ENCODE measurements at places on chromosomes 2 and 18.

DNA sequence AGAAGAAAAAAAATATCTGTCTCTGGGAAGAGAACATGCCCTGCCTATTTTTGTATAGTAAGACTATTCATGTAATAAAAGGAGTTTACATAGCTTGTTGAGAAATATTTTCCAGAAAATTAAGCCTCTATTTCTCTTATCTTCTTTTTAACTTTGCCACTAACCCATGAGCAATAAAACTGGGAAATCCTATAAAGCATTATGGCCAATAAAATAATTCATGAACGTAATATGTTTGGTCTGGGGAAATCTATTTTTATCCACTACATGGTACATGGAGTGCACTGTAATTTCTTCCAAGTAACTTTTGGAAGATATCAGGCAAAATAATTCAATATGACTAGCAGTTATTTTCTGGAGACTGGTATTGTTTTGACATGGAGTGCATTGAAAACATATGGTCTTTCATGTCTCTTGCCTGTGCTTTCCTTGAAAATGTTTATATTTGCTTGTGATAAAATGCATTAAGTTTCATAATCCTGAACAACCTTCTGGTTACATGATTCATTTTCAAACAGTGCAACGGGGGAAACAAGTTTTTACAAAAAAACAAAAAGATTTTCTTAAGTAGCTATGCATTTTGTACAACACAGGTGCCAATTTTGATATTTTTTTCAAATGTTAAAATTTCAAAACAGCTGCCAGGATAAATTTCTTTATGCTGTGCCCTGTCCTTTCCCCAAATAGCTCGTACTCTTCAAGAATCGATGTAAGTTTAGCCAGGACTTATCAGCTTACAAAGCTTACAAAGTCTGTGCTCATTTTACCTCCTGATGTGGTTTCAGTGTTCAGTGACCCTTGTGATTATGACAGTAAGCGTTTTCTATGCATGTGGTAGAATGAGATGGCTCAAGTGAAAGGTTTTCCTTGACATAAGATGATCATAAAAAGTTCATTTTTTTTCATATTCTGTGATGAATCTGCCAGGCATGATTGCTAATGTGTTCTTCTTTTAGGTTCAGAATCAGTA is 194.5 kb downstream of the UBE2E3 start:
- no peak for DNase-seq

DNA sequence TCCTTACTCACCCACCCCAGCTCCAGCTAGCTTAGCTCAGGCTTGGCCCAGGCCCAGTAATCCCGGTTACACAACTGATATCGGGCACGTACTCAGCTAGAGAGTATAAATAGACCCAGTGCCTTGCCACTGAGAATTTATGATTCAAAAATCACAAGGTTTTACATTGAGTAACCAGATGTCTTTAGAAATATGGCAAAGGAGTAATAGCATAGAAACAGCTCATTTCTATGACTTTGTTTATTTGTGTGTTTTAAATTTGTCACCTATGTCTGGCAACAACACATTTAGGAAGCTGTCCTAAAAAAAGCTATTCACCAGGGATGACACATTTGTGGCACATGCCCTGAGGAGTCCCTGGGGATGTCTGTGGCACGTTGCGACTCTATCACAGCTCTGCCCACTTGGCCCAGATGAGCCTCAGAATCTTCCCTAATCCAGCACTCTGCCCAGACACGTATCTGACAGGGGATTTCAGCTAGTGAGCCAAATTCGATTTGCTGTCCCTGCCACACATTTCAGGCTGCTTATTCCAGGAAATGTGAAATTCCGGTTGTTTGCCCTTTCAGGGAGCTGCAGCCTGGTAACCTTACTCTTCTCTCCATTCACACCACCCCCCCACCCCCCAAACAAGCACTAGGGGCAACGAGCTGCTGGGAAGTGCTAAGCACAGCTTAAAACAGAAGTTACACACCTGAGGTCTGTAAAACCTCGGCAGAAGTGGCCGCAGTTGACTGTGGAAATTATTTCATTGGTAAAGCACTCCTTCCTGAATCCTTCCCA is 85.4 kb upstream of the ZCCHC2 start:
- no peak for DNase-seq

DNA sequence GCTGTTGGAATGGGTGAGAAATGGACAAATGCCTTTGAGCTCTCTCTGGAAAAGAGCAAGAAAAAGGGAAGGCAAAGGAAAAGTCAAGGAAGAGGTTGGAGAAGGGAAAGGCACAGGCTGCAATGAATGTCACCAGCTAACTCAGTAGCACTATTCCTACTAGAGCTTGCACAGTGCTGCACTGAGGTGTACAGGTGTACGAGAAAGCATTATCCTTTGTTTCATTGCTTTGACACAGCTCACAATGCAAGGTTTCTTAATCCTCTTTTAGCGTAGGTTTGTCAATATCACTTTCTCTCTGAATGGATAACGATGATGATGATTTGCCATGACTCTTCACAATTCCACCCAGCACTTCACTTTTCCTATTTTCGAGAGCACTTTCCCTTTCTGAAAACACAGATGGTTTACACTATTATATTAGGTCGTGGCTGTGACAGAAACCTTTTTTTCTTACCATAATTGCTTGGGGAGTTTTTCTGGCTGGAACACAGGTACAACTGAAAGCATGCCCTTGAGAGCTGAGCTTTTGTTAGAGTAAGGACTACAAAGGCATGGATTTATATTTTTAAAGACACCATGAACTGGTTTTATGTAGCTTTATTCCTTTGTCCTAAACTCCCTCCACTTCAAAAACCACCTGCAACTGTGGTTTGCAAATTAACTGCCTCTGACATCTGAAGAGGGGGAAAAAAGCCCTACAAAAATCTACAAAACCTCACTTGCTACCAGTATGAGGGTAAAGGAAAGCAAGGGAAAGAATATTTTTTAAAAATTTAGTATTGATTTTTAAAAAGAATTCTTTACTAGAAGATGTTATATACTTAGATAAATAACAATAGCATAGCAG is 265.5 kb downstream of the TGIF1 start:
- no peak for DNase-seq

DNA sequence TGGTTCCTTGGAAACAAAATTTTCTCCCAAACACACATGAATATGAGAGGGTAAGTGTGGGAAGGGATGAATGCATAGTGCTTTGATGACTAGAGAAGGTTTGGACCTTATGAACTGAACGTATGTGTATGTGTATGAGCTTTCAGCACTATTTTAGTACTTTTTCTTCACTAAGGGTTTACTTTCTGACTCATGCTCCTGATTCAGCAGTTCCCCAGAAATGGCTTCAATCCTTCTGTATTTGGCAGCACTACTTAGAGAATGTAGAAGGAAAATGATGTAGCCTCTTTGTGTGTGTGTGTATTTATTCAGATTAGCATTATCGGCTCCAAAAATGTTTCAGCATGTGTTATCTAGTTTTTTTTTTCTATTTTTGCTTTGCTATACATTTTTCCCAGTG is 22.2 kb downstream of the KCNJ3 start:
- no peak for DNase-seq

GRCh38 chr2:128787616-128788015 is 468.9 kb upstream of the HS6ST1 start:
- no peak for DNase-seq

DNA sequence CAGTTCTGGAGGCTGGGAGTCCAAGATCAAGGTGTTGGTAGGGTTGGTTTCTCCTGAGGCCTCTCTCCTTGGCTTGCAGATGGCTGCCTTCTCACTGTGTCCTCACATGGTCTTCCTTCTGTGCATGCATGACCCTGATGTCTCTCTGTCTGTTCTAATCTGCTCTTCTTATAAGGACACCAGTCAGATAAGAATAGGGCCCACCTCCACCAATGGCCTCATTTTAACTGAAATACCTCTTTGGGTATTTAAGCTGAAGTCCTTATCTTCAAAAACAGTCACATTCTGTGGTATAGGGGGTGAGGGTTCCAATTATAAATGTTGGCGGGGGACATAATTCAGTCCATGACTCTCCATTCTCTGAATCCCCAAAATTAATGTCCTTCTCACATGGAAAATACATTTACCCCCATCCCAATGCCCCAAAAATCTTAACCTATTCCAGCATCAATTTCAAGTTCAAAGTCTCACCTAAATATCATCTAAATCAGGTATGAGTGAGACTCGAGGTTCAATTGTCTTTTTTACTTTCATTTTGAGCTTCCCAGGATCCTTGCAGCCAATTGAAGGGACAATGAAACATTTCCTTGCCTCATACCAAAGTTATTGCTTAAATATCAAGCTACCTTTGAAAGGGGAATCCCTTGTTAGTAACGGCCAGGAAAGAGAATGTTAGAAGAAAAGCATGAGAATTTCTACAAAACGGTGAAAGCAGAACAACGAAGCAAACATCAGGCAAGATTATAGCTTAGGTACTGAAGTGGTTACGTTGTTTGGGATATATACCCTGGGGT is 20.6 kb upstream of the CNOT11 start:
- DNase-seq: no peak

DNA sequence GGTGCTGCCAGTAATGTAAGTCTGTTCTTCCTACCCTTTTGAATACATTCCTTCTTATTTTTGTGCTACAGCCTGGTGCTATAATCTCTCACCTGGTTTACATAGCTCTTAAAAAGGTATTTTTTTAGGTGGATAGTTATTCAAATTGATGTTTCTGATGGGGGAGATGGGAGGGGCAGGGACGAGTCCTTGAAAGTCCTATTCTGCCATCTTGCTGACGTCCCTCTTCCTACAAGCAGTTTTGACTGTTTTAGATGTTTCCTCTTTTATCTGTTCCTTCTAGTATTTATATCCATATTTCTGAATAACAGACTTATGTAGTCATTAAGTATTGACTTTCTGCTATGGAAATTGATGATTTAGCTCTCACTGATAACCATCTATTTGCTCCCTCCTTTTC is 256.4 kb downstream of the KIAA1328 start:
- DNase-seq: no peak

GRCh38 chr2:67892339-67892846 is 170.4 kb downstream of the C1D start:
- DNase-seq: no peak

DNA sequence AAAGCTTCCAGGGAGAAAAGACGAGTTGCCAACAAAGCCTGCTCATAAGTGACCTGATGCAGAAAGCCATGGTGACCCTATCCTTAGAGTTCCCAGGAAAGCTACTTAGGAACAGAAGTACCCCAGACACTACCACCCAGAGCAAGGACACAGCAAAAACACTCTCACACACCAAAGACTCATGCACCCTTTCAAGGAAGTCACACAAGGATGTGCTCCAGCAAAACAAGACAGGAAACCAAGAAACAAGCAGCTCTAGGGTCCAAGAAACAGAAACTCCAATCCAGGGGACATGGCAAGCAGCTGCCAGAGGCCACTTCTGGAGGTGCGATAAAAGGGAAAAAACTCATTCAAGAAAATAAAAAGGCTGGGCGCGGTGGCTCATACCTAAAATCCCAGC is 5.7 kb downstream of the KIF1A start:
- DNase-seq: no peak

- no peak for DNase-seq
These were observed 253.9 kb upstream of the CNTNAP5 start for GRCh38 chr2:123770996-123771720.

DNA sequence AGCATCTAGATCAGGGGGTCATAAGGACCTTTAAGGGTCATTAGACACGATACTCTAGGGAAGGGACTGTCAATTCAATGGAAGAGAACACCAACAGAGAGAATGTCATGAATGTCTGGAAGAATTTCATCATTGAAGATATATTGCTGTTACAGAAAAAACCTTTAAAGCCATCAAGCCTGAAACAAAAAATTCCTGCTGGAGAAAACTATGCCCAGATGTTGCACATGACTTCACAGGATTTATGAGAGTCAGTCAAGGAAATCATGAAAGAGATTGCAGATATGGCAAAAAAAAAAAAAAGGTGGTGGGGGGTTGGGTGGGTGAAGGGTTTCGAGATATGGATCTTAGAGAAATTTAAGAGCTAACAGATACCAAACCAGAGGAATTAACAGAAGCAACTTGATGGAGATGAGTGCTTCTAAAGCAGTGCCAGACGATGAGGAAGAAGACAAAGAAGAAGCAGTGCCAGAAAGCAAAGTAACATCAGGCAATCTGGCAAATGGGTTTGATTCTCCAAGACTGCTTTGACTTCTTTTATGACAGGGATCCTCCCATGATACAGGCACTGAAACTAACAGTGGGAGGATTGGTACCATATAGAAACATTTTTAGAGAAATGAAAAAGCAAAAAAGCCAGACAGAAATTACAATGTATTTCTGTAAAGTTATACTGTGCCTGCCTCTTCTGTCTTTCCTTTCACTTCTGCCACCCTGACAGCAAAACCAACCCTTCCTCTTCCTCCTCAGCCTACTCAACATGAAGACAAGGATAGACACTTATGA is 28.5 kb downstream of the MAP4K3 start:
- peak; percentile 15 for DNase-seq

DNA sequence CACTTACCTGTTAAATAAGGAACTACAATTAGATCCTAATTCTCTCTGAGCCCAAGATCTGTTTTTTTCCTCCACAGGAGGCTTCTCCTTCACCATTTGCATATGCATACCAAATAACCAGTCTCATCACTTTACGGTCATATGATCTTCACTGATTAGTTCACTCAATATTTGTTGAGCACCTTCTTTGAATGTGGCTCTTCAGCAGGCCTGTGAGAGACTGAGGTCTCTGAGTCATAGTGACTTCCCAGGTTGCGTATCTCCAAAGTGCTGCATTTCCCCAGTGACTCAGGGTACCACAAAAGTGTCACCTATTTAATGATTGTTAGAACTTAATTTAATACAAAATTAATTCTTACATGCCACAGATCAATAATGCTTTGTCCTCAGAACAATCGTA is 108.8 kb upstream of the TRIB2 start:
- no peak for DNase-seq

GRCh38 chr2:217440000-217440399 is 562.8 kb downstream of the TNS1 start:
- DNase-seq: no peak

GRCh38 chr2:241184901-241185300 is 3.6 kb upstream of the ANO7 start:
- no peak for DNase-seq

DNA sequence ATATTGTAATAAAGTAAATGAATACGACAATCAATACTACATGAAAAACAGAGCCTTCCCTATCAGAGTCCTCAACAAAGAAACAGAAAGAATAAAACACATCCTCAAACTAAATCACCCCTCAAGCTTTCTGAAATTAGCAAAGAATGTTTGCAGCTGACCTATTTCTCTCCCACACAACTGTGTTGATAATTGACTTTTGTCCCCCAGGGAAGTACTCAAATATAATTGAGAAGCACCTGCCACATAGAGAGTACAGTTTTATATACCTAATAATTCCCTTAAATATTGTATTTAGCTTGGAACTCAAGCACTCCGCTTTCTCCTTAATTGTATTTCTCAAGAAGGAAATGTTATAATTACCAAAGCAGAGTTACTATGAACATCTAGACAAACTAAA is 12.6 kb downstream of the CACNB4 start:
- no peak for DNase-seq

- DNase-seq: no peak
These were observed 569.4 kb upstream of the SALL3 start for GRCh38 chr18:78410094-78410786.
